ENCODE measurements at places on chromosomes 7 and 10.

DNA sequence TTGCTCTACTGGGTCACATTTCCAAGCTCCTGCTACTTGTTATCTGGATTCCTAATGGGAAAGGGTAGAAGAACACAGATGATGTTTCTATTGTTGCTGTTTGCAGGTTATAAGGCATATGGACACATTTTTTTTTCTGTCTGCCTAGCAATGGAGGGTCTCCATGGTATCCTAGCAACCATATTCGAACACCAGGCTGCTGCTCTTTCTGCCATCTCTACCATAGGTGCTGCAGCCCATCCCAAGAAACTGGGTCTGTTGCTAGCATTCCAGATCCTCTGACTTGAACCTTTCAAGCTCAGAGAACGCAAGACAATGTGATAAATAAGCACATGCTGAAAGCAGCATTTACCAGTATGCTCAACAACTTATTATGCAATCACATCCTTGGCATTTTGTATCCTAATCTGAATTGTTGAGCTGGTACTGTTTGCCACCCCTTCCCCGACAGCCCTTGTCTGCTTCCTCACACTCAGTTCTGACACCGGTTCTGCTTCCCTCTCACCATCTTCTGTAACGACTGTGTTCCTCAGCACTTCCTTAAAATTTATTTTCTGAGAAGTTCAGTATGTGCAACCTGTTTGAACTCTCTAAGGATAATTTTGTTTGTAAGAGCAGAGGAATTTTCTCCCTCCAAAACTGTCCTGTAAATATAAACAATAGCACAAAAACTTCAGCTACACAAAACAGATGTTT is 6.2 kb downstream of the PRKG1 start:
- DNase-seq, result no peak

- DNase-seq, result no peak
Measured at GRCh38 chr10:123443924-123444323, 222.2 kb upstream of the GPR26 start.

- no peak for DNase-seq
Measured at GRCh38 chr7:155201325-155202087, 96.2 kb upstream of the INSIG1 start.

- DNase-seq, result no peak
Measured at GRCh38 chr7:148303295-148304082, 287.1 kb upstream of the C7orf33 start.

- no peak for DNase-seq
Measured at GRCh38 chr7:128025380-128025779, 5.9 kb downstream of the LRRC4 start.

DNA sequence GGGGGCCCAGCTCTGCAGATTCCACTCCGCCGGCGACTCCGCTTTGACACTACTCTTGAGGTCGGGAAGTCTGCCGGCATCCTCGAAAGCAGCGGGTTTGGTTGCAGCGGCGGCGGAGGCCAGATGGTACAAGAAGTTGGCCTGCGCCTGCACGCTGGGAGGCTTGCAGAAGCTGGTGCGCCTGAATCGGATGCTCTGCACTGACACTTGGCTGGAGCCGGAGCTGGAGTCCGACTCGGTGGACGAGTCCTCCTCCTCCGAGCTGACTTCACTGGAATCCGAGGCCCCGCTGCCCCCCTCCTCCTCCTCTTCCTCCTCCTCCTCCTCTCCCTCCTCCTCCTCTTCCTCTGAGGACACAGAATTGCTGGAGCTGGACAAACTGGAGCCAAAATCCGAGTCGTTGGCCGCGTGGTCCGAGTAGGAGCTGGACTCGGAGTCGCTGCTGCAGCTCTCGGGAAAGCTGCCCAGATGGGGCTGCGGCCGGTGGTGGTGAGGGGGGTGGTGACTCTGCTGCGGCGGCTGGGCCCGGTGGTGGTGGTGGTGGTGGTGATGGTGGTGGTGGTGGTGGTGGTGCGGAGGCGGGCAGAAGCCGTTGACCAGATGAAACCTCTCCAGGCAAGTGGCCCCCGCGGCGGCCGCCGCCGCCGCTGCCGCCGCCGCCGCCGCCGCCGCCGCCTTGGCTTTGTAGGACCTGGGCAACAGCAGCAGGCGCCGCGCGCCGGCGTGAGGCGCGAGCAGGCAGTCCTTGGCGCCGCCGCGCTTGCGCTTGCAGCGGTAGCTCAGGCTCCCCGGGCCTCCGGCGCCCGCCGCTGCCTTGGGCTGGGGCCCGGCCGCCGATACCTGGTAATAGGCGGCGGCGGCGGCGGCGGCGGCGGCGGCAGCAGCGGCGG is 9.0 kb downstream of the SKIDA1 start:
- DNase-seq, result no peak

GRCh38 chr10:107579970-107580369 is 415.5 kb upstream of the SORCS1 start:
- DNase-seq, result no peak

GRCh38 chr10:75294518-75294865 is 58.7 kb upstream of the COMTD1 start:
- DNase-seq, result no peak

DNA sequence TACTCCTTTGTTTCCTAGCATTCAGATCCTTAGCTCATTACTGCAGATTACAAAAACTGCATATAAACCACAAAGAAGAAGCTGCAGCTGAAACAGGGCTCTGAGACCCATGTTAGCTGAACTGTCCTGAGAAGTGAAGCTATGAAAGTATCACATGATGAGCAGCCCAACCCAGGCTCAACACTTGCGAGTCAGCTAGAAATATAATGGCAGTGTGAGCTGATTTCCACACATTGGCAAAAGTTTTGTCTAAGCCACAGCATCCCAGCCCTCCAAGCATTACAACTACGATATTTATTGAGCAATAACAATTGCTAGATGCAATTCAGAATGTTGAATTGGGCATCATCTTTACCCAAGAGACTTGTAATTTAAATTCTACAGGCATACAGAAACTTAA is 34.5 kb upstream of the SKAP2 start:
- no peak for DNase-seq

DNA sequence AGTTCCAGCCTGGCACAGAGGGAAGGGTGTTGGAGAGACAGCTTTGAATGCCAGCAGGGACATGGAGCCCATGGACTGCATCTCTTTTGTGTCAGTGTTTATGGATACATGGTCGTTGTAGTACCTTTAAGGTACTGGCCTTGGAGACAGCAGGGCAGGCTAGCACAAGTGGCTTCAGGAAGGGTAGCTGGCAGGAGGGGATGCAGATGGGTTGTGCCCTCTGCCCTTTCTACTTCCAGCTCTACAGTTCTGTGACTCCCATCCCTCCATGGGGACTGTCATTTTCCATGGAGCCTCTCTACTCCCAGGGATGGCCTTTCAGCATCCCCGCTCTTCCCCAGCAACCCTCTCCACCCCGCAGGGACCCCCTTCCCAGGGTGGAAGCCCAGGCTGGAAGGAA is 25.1 kb downstream of the POLL start:
- no peak for DNase-seq

DNA sequence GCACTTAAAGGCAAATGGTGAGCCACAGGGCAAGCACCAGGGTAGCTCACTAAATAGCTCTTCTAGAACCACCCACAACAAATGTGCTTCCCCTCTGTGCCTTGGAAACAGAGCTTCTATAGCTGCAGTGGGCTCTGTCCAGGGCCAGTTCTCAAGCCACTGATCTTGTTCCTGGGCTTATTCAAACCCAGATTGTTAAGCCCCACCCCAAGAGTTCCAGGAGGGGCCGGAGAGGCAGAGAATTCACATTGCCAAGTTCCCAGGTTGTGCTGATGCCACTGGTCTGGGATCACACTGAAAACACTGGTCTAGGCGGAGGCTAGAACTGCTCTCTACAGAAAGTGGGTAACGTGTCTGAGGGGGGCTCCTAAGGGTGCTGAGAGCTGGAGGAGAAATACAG is 15.4 kb upstream of the KDM7A start:
- no peak for DNase-seq

- DNase-seq, result no peak
Measured at GRCh38 chr10:317271-317769, 182.1 kb downstream of the ZMYND11 start.

All from NT2/D1 (cell line).